AG04450 (cell line): ENCODE measurements at places on chromosomes 6 and 20. TPM values are rescaled to one million over a fixed set of nuclear protein-coding genes. Genes with fewer than 3 reads are reported as not detected.

The SAMD5 gene
- 1.9 and 3.1 TPM in 2 replicates for polyA plus RNA-seq

The RUNX2 gene
- polyA plus RNA-seq: 3.4 and 4.3 TPM in 2 replicates

The SEC23B gene
- polyA plus RNA-seq: 57.5 and 58.2 TPM in 2 replicates

The CRISP2 gene
- polyA plus RNA-seq: not detected in 2 replicates

The NKX2-4 gene
- not detected in 2 replicates for polyA plus RNA-seq

The HEY2 gene
- polyA plus RNA-seq: not detected in 2 replicates

The ANKEF1 gene
- polyA plus RNA-seq: 0.71 and 0.78 TPM in 2 replicates

The NRN1 gene
- not detected in 2 replicates for polyA plus RNA-seq

The WFDC10B gene
- polyA plus RNA-seq: 0.29 TPM in 1 of 2 replicates, not detected in the other

The FOXC1 gene
- 3.0 and 3.7 TPM in 2 replicates for polyA plus RNA-seq

The ZNF292 gene
- polyA plus RNA-seq: 9.5 and 18.0 TPM in 2 replicates

The CTCFL gene
- not detected in 2 replicates for polyA plus RNA-seq

The SCRT2 gene
- polyA plus RNA-seq: not detected in 2 replicates

The ZSCAN12 gene
- 4.0 and 5.5 TPM in 2 replicates for polyA plus RNA-seq

The RAMACL gene
- polyA plus RNA-seq: 0.77 and 0.87 TPM in 2 replicates

The BEND6 gene
- 9.2 and 15.4 TPM in 2 replicates for polyA plus RNA-seq

The THBS2 gene
- 90.8 and 95.8 TPM in 2 replicates for polyA plus RNA-seq

DNA sequence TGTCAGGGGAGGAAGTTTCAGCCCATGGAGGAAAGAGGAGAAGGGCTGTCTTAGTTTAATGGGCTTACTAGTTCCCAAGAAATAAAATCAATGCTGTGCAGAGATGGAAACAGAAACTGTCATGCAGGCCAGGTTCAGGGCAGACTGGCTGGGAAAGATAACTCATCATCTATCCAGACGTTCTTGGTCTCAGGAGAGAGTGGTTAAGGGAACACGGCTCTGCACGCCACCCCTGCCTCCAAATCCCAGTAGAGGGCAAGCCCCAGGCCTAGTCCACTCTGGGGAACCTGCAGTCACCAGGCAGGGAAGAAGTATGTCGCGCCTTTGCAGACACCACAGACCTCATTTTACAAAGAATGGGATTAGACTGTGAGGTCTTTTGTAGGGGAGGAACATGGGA, 12.5 kb downstream of the ALDH8A1 start:
- DNase-seq: no peak

DNA sequence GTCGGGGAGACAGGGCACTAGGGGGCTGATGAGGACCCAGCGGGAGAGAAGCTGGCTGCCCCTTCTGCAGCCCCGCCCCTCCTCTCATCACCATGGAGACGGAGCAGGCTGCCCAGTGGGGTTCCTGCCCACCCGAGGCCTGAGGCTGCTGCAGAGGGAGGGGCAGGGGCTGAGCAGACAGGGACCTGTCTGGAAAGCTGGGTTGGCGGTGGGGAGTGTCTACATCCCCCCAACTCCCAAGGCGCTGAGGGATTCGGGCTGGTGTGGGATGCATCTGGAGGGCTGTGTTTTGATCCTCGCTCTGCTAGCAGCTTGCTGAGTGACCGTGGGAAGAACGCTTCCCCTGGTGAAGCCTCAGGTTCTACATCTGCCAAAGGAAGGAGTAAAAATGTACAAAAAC, 1.2 kb upstream of the BPI start:
- DNase-seq: no peak

GRCh38 chr20:11436113-11436905, 481.4 kb upstream of the BTBD3 start:
- no peak for DNase-seq

- DNase-seq: no peak
These were observed 144.2 kb upstream of the TNFAIP3 start for GRCh38 chr6:137722749-137723272.

DNA sequence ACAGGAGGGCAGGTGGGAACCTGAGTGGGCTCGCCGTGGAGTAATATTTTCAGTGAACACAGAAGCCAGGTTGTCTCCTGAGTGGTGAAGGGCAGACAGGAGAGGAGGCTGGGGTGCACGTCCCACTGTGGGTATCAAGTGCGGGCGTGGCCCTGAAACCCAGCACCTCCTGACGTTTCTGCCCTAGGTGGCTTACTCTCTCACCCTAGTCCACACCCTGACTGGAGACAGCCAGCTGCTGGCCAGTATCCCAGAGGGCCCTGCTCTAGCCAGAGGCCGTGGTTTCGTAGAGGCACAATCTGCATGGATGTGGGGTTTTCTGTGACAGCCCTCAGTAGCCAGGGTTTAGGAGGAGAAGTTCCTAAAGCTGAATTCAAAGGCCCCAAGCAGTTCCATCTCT, 86.7 kb downstream of the TRERF1 start:
- DNase-seq: no peak

- no peak for DNase-seq
These were observed 77.6 kb downstream of the MLIP start for GRCh38 chr6:54188846-54189245.

- no peak for DNase-seq
These were observed 61.3 kb upstream of the EPB41L1 start for GRCh38 chr20:36093025-36093803.

- no peak for DNase-seq
These were observed 29.5 kb downstream of the RBM38 start for GRCh38 chr20:57420571-57421252.

- no peak for DNase-seq
These were observed 2.9 kb upstream of the COL21A1 start for GRCh38 chr6:56250266-56250665.

DNA sequence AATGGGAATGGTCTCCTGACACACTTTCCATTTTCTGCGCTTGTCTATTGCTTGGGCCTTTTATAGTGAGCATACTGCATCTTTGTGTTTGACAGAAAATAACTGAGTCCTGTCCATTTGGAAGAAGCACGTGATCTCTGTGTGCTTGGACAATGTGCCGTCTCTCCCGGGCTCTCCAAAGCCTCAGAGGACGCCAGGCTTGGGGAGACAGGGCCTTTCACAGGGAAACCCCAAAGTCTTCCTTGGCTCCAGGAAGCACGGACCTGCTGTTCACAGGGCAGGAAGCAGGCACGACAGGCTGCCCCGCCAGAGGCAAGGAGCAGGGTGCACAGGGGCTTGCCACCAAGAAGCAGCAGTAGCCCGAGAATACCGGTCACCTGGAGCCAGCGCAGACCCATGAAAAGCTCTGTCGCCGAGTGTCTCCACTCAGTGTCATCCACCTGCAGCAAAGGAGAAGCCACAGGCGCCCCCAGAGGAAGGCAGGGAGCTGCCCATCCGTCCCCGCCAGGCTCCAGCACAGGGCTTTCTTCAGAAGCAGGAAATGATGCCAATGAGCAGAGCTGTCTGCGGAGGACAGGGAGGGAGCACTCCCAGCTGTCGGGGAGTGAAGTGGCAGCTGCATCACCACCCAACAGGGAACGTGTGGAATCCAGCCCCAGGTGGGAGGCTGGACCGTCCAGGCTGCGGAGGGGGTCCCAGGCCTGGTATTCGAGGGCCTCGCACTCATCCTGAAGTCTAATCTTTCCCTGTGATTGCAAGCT, 135.1 kb downstream of the AGPAT4 start:
- DNase-seq: no peak

DNA sequence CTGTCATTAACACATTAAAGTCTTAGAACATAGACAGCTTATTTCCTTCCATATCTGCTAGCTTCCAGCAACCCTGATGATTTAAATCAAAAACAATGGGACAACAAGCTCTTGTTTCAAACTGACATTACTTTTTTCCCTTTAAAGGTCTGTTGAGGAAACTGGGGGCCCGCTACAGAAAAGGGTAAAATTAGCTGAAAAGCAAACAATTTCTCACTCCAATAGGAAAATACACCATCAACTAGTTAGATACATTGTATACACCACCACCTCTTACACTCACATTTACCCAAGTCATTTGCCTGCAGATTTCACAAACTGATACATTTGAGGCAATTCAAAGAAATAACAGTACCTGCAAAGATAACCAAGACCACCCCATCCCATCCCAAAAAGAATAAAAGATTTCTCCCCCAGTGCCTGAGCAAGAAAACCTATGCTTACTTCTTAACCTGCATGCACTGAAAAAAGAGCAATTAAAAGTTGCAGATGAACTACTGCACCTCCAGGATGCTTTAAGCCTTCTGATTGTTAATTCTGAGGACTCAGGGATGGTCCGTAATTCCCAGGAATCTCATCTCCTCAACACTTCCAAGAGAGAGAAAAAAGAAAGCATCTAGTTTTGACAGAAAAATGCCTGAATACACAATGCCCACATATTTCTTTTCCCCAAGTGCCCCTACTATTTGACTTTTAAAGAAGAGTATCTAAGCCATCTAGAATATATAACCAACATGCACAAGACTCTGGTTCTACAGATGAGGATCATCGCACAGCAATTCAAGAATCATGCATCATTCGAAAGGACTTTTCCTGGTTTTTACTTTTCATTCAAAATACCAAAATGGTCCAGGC, 5.6 kb downstream of the ZMYND8 start:
- DNase-seq: no peak

DNA sequence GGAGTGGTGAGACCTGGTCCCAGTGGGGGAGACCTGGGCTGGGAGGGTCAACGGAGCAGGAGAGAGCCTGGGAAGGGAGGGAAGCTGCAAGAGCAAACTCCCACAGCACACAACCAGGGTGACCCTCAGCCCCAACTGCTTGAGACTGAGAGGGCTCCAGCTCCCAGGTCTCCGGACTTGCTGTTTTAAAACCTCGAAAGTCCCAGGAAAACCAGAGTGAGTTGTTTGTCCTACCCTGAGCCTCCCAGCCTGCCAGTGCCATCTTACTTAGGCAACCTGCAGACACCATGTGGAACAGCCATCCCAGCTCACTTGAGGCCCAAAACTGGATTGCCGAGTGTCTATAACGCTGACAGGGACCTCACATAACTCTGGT, 4.8 kb upstream of the NTSR1 start:
- no peak for DNase-seq

- DNase-seq: peak; percentile 94
These were observed 390.1 kb upstream of the CITED2 start for GRCh38 chr6:139764498-139764986.

DNA sequence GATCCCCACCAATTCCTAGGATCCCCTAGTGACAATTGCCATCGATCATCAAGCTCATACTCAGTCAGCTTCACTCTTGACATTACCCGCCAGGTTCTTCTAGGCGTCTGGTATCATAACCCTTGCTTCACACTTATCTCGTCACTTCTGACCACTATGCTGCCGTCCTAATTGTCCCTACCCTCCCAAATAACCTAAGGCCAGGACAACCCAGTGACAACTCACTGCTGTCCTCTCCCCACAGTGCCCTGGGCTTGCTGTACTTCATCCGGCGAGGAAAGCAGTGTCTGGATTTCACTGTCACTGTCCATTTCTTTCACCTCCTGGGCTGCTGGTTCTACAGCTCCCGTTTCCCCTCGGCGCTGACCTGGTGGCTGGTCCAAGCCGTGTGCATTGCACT, 3.7 kb downstream of the SYS1 start:
- no peak for DNase-seq

GRCh38 chr6:77034161-77034560, 429.1 kb downstream of the HTR1B start:
- peak; percentile 67 for DNase-seq

DNA sequence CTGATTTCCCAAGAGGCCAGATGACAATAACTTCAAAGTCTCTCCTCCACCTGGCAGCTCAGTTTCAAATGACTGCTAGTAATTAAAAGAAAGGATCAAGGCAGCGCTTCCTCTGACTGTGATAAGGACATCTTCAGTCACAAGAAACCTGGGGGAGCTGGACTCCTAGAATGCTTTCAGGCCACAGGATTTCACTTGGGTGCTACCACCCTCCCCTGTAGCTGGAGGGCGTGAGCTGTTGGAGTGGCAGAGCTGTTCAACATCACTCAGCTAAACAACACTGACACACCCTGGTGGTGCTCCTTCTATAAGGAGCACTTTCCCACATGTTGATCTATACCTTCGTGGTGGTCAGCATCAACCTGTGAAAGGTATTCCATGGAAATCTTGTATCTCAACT, 2.2 kb upstream of the CNR1 start:
- no peak for DNase-seq

DNA sequence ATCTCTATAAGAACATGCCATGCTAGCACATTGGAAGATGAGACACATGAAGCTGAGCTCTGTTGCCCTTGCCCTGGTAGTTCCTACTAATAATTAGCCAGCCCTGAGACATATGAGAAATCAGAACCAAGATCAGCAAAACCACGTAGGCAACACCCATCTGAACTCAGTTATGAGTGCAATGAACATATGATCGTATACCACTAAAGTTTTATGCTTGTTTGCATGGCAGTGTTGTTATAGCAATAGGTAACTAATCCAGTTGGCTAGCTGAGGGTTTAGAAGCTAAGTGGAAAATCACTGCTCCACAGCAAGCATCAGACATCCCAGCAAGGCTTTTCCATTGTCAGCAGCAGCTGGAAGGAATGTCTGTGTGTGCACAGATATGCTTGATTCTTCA, 180.7 kb downstream of the BTBD3 start:
- DNase-seq: no peak
